Daoy (cell line): ENCODE measurements at places on chromosomes 7 and 10.

- no peak for DNase-seq
Measured at GRCh38 chr10:127456122-127456521, 93.0 kb upstream of the NPS start.

DNA sequence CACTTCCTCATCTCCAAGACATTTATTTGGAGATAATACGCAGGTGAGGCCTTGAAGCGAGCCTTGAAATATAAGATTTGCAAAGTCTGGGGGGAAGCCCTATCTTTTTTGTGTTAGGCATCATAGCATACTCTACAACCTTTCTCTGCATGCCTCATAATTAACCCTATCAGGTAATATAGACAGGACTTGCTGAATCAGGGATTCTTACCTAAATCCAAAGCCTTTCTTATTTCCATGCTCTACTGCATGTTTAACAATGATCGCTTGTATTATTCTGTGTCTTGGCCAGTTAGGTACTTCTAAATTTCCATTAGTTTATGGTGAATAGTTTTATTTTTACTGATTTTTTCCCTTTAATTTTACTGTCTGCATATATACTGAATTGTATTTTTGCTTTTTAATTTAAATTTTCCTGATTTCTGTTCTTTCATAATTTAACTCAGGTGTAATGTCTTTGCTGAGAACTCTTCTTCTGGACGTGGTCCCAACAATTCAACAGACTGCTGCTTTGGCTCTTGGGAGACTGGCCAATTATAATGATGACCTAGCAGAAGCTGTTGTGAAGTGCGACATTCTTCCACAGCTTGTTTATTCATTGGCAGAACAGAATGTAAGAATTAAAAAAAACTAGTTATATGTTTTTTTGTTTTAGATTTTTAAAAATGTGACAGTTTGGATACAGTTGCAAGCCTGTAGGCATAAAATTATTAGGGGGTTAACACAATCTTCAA lies 19.3 kb downstream of the SPAG6 start:
- no peak for DNase-seq

GRCh38 chr10:126618466-126618865 lies 52.0 kb downstream of the C10orf90 start:
- no peak for DNase-seq

- DNase-seq = peak; percentile 65
Measured at GRCh38 chr7:40310258-40310657, 175.5 kb downstream of the SUGCT start.

GRCh38 chr7:137658190-137658900 lies 188.4 kb downstream of the DGKI start:
- DNase-seq = no peak

DNA sequence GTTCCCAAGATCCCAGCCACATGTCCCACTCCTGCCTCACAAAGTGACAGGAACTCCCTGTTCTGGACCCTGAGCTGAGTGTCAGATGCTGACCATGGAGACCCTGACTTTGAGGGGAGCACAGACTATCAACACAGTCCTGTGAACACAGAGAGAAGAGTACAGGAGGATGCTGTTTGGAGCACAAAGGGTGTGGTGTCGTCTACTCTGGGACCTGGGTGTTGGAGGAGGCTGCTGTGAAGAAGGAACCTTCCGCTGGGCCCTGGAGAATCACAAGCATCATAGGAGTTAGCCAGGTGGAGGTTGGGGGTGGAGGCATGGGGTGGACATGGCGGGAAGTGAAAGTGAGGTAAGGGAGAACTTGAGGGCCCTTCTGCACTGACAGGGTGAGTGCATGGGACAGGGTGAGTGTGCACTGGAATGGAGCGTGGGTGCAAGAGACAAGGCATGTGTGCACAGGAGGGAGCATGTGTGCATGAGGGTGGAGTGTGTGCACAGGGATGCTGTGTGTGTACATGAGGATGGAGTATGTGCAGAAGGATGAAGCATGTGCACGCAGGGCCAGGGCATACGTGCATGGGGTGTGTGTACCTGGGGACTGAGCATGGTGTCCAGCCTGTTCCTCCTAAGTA lies 70.7 kb upstream of the ANTXRL start:
- DNase-seq = no peak

DNA sequence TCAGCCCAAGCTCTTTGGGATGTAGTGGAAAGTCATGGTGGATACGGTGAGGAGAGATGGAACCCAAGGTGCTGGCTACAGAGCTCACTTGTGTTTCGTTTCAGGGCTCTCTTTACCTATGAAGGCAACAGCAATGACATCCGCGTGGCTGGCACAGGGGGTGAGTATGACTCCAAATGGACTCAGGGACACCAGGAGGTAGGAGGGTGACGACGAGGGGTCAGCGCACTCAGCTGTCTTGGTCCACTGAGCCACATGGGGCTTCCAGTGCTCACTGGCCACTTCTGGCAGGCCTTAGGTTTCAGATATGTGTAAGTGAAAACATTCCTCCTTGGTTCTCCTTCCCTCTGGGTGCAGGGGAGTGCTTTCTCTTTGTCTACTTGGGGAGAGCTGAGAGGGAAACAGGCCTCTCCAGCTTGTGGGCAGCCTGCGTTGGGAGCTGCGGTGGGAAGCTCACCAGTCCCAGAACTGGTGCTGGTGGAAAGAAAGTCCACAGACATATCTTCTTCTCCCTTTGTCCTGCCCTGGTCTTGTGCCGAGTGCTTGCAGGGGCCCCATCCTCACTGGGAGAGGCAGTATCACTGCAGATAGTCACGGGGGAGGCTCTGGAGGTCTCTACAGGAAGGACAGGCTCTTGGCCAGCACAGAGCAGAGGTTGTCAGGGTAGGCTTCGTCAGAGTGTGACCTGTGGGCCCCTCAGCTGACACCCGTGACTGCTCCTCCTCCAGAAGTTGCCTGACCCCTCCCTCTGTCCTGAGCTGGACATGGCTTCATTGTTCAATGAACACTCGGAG lies 5.8 kb downstream of the DBNL start:
- peak; percentile 3 for DNase-seq
